ENCODE measurements at places on chromosomes 7 and 10.

GRCh38 chr7:40784176-40784575 is 649.4 kb downstream of the SUGCT start:
- DNase-seq, result no peak

DNA sequence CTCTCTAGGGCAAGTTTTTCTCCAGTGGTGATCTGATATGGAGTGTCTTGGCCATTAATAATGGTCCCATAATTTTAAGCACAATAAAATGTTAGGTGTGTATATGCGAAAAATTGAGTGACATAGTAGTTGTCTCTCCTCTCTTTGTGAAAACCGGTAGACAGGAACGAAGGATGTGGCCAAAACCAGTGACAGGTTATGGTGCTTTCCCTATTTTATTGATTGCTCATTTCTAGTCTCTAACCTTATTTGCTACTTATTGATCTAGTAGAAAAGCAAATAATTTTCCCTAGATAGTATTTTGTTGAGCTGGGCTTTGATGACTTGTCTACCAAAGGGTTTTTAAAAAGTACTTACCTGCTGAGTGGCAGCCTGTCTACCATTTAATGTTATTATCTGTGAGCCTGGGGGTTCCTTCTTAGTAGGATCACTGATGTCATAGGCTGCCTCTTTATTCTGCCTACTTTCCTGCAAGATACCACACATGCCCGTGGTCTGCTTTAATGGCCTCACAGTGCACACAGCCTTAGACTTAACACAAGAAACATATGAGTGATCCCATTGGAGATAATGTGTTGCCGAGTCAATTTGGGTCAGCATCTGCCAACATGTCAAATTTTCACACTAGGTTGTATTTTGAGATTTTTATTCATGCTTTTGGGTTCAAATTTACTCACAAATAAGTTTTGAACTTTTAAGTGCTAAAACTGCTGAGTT is 100.0 kb downstream of the AUTS2 start:
- DNase-seq, result no peak

DNA sequence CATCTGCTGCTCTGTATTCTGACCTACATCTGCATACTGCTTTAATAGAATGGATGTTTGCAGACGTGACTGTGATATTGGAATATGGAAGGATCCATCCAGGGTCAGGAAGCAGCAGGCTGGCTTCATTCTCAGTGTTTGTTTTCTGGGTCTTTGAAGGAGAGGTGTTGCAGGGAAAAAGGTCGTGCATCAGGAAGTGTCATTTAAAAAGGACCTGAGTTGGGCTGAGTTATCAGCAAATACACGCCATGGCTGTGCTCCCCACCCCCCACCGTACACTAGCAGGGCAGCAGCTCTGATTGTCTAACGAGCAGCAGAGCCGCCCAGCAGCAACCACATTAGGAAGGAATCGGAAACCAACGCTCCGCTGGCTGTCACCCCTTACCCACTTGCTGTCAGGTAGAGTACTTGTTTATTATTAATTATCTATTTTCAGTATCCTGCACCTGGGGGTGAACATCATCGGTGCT is 63.1 kb upstream of the STEAP1B start:
- peak; percentile 19 for DNase-seq

- no peak for DNase-seq
Observed at GRCh38 chr10:82826132-82826531, 951.1 kb downstream of the NRG3 start.

DNA sequence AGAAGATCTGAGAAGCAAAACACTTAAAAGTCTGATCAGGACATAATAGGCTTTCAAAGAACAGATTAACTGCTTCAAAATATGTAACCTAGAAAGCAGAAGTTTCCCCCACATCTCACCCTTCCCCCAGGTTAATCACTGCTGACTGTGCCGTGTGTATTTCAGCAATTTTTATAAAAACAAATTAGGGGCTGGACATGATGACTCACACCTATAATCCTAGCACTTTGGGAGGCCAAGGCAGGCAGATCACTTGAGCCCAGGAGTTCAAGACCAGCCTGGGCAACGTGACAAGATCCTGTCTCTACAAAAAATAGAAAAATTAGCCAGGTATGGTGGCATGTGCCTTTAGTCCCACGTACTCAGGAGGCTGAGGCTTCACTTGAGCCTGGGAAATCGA is 67.6 kb upstream of the GATA3 start:
- DNase-seq, result no peak

DNA sequence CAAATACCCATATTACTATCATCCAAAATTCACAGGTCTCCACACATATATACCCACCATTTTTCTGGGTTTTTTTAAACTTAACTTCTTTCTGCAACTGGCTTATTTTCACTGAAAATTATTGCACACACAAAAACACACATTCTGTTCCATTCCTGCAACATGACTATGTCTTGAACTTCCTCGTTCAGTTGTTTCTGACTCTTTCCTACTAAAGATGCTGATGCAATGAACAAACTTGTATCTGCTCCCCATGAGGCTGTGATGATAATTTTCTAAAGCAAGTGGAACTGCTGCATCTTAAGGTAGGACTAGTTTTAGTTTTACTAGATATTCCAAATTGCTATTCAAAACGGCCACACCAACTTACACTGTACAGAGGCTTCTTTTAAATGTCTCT is 77.7 kb downstream of the OSBPL3 start:
- no peak for DNase-seq

DNA sequence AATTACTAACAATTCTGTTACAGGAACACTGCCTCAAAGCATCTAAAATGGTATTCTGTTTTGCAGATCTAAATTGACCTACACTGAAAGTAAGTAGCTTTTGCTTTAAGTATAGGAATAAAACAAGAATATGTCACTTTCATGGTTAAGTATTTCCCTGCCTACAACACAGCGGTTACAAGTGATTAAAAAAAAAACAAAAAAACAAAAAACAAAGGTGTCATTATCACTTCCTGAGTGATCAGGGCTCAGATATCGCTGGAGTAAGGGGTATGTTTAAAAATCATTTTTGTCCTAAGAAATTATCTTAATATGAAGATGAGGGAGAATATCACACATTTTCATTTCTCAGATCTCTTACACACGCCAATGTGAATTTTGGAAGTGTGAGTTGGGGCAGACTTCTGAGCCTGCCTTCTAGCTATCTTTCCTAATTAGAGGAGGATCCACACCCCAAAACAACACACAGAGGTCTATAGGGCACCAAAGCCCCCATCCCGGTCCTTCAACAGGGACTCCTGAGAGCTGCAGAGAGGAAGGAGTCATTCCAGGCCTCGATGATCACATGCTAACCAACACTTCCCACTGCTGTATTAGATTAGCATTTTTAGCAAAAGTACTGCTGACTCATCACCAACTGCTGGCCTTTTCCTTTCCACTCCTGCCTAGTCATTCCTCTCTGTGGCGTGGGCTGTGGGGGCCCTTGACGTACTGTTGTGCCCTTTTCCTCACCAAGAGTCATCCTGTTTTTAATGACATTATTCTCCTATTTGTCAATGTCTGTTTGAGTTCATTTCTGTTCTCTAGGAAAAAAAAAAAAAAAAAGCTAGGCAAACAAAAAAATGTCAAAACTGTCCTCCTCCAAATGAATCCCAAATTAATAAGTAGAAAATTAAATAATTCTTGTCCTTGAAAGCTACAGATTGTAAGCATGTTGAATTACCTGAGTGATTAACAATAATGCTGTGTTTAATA is 31.2 kb downstream of the PRTFDC1 start:
- DNase-seq, result no peak

- DNase-seq, result no peak
Observed at GRCh38 chr10:17290226-17290625, 62.2 kb downstream of the VIM start.

DNA sequence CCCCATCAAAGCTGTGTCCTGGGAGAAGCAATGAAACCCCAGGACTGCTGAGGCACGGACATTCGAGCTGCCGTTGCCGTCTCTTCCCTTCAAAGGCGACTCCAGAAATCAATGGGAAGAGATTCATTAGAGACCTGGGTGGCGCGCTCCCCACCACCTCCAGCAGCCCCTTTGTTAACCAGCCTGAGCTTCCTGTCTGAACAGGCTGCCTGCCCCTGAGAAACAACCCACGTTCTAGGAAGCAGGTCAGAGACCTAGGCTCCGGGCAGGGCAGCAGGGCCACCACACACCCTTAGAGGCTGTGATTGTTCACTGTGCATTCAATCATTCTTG is 110.9 kb upstream of the PPIF start:
- DNase-seq, result no peak

- no peak for DNase-seq
Observed at GRCh38 chr7:106415433-106415832, 130.7 kb upstream of the NAMPT start.

DNA sequence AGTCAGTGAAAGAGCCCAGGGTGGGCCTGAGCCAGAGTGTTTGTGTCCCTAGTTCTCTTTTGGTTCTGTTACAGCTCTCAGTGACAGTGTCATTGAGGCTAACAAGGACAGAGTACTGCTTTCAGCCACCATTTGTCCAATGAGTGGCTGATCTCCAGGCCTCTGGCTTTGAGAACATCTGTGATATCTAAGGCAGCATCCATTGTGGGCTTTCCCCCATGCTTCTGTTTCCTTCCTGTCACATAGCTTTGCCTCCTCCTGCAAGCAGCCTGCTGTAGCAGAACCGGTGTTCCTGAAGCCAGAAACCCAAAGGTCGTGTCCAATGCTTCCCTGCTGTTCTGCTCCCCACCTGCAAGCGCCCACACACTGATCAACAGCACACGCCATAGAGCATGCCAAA is 68.4 kb downstream of the IKZF1 start:
- no peak for DNase-seq

GRCh38 chr7:13050703-13051102 is 363.3 kb downstream of the ARL4A start:
- DNase-seq, result no peak

- DNase-seq, result no peak
Observed at GRCh38 chr10:69470463-69471384, 19.5 kb downstream of the TSPAN15 start.

DNA sequence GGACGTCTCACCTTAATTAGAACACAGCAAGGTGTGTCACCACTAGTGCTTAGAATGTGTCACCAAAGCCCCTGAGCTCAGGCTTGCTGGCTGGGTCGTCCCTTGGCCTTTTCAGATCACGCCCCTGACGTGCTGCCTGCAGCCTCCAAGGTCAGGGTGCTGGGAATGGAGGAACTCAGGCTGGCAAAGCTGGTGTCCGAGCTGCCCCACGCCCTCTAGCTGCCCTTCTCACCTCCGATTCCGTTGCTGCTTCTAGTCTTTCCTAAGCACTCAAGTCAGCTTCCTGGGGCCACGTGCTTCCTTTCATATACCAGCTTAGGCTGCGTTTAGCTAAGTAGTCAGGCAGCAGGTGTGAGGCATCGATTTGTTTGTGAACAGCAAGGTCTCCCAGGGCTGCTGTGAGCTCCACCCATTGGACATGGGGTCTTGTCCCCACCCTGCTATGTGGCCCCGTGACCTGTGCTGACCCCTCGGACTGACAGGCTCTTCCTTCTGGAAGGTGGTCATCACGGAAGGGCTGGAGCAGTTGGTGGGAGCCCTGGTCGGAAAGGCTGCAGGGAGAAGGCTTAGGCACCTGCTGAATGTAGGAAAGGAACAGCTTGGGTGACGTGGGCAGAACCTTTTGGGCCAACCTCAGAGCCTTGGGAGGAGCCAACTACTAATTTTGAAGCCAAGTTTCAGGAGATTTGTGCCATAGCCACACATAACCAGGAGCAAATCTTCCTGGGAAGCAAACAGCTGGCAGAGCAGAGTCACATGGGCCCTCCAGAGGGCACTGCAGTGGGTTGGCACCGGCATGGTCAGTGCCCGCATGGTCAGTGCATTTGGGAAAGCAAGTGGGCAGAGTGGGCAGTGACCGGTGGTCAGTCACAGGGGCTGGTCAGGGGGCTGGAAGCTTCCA is 28.8 kb downstream of the VIPR2 start:
- DNase-seq, result no peak

DNA sequence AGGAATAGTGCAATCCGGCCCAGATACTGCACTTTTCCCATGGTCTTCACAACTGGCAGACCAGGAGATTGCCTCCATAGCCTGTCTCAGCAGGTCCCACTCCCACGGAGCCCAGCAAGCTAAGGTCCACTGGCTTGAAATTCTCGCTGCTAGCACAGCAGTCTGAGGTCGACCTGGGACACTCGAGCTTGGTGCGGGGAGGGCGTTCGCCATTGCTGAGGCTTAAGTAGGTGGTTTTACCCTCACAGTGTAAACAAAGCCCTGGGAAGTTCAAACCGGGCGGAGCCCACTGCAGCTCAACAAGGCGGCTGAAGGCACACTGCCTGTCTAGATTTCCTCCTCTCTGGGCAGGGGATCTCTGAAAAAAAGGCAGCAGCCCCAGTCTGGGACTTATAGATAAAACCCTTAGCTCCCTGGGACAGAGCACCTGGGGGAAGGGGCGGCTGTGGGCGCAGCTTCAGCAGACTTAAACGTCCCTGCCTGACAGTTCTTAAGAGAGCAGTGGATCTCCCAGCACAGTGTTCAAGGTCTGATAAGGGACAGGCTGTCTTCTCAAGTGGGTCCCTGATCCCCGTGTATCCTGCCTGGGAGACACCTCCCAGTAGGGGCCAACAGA is 293.5 kb upstream of the GALNT17 start:
- no peak for DNase-seq

- no peak for DNase-seq
Observed at GRCh38 chr7:136857573-136857972, 10.9 kb upstream of the CHRM2 start.

GRCh38 chr7:126223729-126224128 is 1029.0 kb downstream of the GRM8 start:
- no peak for DNase-seq

GRCh38 chr10:31120961-31121685 is 89.5 kb upstream of the ZNF438 start:
- no peak for DNase-seq

DNA sequence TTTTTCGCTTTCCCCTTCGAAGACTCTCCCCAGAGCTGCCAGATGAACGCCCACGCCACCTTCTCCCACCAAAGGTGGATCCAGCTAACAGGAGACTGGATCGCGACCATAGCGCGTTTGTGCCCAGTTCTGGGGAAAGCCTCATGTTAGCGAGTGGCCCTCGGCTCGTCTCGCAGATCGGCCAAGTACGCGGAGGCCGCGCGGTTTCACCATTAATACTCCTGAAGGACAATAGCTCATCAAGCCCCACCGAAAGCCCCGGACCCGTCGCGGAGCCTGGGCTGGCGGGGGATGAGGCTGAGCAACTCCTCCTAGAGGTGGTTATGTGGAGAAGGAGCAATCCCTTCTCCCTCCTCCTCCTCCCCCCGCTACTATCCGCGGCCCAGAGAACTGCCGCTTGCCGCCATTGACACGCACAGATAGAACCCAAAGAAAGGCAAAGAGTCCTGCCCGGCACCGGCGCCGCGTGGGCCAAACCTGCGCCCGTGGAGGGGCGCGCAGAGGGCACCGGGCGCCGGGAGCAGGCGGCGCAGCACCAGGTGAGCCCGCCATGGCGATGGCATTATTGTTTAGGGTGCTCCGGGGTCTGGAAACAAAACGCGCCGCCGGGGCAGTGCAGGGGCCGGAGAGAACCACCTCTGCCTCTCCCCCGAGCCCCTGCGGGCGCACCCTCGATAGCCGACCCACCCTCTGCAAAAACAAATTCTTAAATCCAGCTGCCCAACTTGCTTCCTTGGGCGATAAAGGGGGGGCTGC is at the start of gene MACROH2A2:
TSS of gene MACROH2A2 (plus strand) at position 385 of the 756 bp plus-strand sequence. CDS start 22,813 bp downstream, outside the sequence.
- DNase-seq, result peak; percentile 59

- no peak for DNase-seq
Observed at GRCh38 chr10:131994435-131994834, 12.7 kb upstream of the BNIP3 start.

GRCh38 chr10:23917251-23917840 is 291.6 kb upstream of the KIAA1217 start:
- DNase-seq, result no peak

Measured in NCI-H510A (cell line).